Islet precursor cell (in vitro differentiated cells): ENCODE measurements at places on chromosomes 1 and 21.

GRCh38 chr1:222618880-222619596 is 1.1 kb downstream of the MIA3 start:
- peak; percentile 71 for DNase-seq

GRCh38 chr1:200038325-200038980 is 10.9 kb downstream of the NR5A2 start:
- DNase-seq: peak; percentile 85

GRCh38 chr1:187680823-187681222 is 852.1 kb downstream of the PLA2G4A start:
- DNase-seq: peak; percentile 62

- no peak for DNase-seq
These were observed 33.5 kb downstream of the EPHX1 start for GRCh38 chr1:225843426-225843795.

GRCh38 chr1:235239851-235240250 is 78.8 kb upstream of the RBM34 start:
- no peak for DNase-seq
